Stimulated activated CD8-positive, alpha-beta memory T cell treated with anti-CD3 and anti-CD28 coated beads, Interleukin-7, amount 100 ng/mL, for 24 hours (primary cell): ENCODE measurements at places on chromosomes 2 and 18.

DNA sequence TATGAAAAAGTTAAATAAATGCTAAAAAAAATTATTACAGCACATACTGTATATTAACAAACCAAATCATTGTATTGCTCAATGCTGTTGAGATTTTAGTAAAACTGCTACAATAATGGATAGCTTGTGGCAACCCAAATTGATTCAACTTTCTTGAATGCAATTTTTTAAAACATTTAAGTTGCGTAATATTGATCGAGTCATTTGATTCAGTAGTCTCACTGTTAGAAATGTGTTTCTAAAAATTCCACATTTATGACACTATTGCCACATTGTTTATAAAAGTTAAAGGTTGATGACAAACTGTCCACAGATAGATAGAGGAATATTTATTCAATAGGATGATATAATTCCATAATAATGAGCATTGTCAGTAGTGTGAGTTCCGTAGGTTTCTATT, 640.7 kb upstream of the CRIM1 start:
- DNase-seq: no peak

GRCh38 chr2:171407030-171407675, 26.6 kb downstream of the METTL8 start:
- no peak for DNase-seq

- DNase-seq: no peak
These were observed 83.7 kb downstream of the MTA3 start for GRCh38 chr2:42652086-42652485.

- no peak for DNase-seq
These were observed 319.9 kb upstream of the ID2 start for GRCh38 chr2:8361930-8362329.

- DNase-seq: no peak
These were observed 7.6 kb upstream of the CHRNA1 start for GRCh38 chr2:174771631-174772471.

- DNase-seq: no peak
These were observed 103.9 kb downstream of the CCBE1 start for GRCh38 chr18:59593291-59593717.
